ENCODE measurements at places on chromosomes 5 and 9. TPM values are rescaled to one million over a fixed set of nuclear protein-coding genes. Genes with fewer than 3 reads are reported as not detected.
A peak's percentile ranks its signal among the peaks of the same experiment; 100 is the strongest.

GRCh38 chr5:142386137-142387023 is 61.6 kb upstream of the SPRY4 start:
- no peaks in the 10 kb centered on the region for H3K36me3 ChIP-seq
- DNase-seq = no peak
- H3K4me1 ChIP-seq = no peaks in the 10 kb centered on the region
- no peak overlapping the region for H3K27ac ChIP-seq
- no peaks in the 10 kb centered on the region for H3K27me3 ChIP-seq
- no peak overlapping the region for H3K4me3 ChIP-seq

DNA sequence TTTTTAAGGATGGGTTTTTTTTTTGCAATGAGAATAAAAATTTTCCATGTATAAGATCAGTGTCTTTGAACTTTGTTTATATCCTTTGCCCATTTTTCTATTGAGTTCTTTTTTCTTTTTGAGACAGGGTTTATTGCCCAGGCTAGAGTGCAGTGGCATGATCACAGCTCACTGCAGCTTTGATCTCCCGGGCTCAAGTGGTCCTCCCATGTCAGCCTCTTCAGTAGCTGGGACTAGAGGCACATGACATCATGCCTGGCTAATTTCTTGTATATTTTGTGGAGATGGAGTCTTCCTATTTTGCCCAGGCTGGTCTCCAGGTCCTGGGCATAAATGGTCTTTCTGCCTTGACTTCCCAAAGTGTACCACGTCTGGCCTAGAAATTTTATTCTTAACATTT is 21.2 kb downstream of the GPBP1 start:
- H3K4me1 ChIP-seq = peaks cover 7% of the 10 kb centered on the region
- no peak for DNase-seq
- H3K36me3 ChIP-seq = no peaks in the 10 kb centered on the region
- H3K4me3 ChIP-seq = no peak overlapping the region

Gene MARCOL
- not detected for total RNA-seq

Gene TMEM171
- 0.59 TPM for total RNA-seq

GRCh38 chr9:94657021-94657725 is 17.9 kb upstream of the FBP1 start:
- H3K4me1 ChIP-seq = no peaks in the 10 kb centered on the region
- no peak for DNase-seq
- H3K27me3 ChIP-seq = no peaks in the 10 kb centered on the region
- H3K27ac ChIP-seq = no peak overlapping the region
- no peak overlapping the region for H3K4me3 ChIP-seq

Gene CDX1
- not detected for total RNA-seq

DNA sequence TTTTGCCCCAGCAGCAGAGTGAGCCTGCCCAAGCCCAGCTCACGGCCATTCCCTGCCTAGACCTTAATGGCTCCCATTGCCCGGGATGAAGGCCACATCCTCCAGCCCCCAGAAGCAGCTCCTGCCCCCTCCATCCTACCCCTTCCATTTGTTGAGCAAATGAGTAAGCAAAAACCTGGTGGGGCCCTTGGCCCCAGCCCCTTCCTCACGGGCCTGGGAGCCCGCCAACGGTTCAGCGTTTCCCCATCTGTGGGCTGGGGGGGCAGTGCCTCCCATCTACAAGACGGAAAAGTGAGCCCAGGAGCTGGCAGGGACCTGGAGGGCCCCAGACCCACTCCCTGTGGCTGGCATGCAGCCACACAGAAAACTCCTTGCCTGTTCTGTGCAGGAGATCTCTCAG is 4.4 kb downstream of the CCDC187 start:
- no peaks in the 10 kb centered on the region for H3K27me3 ChIP-seq
- no peak for DNase-seq
- H3K36me3 ChIP-seq = no peaks in the 10 kb centered on the region
- no peaks in the 10 kb centered on the region for H3K4me1 ChIP-seq
- H3K4me3 ChIP-seq = no peak overlapping the region
- H3K27ac ChIP-seq = no peak overlapping the region

Gene PITX1
- total RNA-seq = not detected

GRCh38 chr5:74072646-74073045 is 446.6 kb downstream of the ARHGEF28 start:
- H3K27me3 ChIP-seq = no peaks in the 10 kb centered on the region
- H3K4me3 ChIP-seq = no peak overlapping the region
- no peak overlapping the region for H3K27ac ChIP-seq
- DNase-seq = no peak
- no peaks in the 10 kb centered on the region for H3K36me3 ChIP-seq
- H3K4me1 ChIP-seq = no peaks in the 10 kb centered on the region

Gene IL13
- total RNA-seq = not detected

GRCh38 chr9:68685770-68686169 is 19.3 kb upstream of the PIP5K1B start:
- peaks cover 11% of the 10 kb centered on the region for H3K4me1 ChIP-seq
- no peak for DNase-seq
- no peaks in the 10 kb centered on the region for H3K27me3 ChIP-seq

- no peak for DNase-seq
- H3K36me3 ChIP-seq = no peaks in the 10 kb centered on the region
- H3K4me3 ChIP-seq = no peak overlapping the region
- no peaks in the 10 kb centered on the region for H3K27me3 ChIP-seq
- H3K27ac ChIP-seq = no peak overlapping the region
- no peaks in the 10 kb centered on the region for H3K4me1 ChIP-seq
These were observed 142.9 kb downstream of the DMAC1 start for GRCh38 chr9:7656636-7657035.

DNA sequence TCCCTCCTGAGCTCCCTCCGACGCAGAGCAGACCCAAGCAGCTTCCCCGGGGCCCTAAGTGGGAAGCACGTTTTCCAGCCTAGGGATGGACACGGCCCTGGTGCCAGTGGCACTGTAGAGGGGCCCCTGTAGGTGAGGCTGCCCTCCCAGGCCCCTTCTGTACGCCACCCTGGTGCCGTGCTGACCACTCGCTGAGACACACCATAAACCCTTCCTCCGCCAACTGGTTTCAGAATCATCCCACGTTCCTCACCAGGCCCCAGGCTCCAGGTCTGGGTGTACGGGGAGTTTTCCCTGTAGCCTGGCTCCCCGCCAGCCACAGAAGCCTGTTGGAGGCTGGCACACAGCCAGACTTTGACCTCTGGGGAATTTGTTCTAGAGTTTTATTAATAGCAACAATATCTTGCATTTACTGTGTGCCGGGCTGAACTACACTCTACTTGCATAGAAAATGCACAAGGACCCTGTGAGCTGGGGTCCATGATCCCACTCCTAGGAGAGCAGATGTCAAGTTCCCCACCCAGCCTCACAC is 18.2 kb upstream of the WDR38 start:
- H3K27me3 ChIP-seq = no peaks in the 10 kb centered on the region
- H3K27ac ChIP-seq = peak overlapping the region; percentile 81
- H3K4me1 ChIP-seq = peaks cover 2% of the 10 kb centered on the region
- peak; percentile 73 for DNase-seq
